ENCODE measurements at places on chromosomes 7 and 10. TPM values are rescaled to one million over a fixed set of nuclear protein-coding genes. Genes with fewer than 3 reads are reported as not detected.
A peak's percentile ranks its signal among the peaks of the same experiment; 100 is the strongest.

The PIK3CG gene
- total RNA-seq: 13.5 TPM

The ZC3HAV1 gene
- 39.7 TPM for total RNA-seq

The IGF2BP3 gene
- total RNA-seq: not detected

The KCNH2 gene
- 12.9 TPM for total RNA-seq

- H3K27ac ChIP-seq: no peak overlapping the region
- H3K4me3 ChIP-seq: no peak overlapping the region
- no peaks in the 10 kb centered on the region for H3K4me1 ChIP-seq
- no peaks in the 10 kb centered on the region for H3K36me3 ChIP-seq
- no peaks in the 10 kb centered on the region for H3K27me3 ChIP-seq
Measured at GRCh38 chr10:128568990-128569945, 443.0 kb upstream of the MKI67 start.

- H3K27ac ChIP-seq: no peak overlapping the region
- no peaks in the 10 kb centered on the region for H3K4me1 ChIP-seq
- no peaks in the 10 kb centered on the region for H3K27me3 ChIP-seq
- H3K4me3 ChIP-seq: no peak overlapping the region
Measured at GRCh38 chr7:52507546-52508255, 527.7 kb upstream of the POM121L12 start.

GRCh38 chr7:2688409-2689342 lies 674 bp downstream of the AMZ1 start:
- H3K27ac ChIP-seq: no peak overlapping the region
- peaks cover 11% of the 10 kb centered on the region for H3K4me1 ChIP-seq
- no peaks in the 10 kb centered on the region for H3K27me3 ChIP-seq
- H3K36me3 ChIP-seq: no peaks in the 10 kb centered on the region
- no peak for DNase-seq
- peak overlapping the region; percentile 34 for H3K4me3 ChIP-seq

GRCh38 chr10:72821606-72822005 lies 71.9 kb upstream of the OIT3 start:
- H3K27me3 ChIP-seq: no peaks in the 10 kb centered on the region
- H3K27ac ChIP-seq: no peak overlapping the region
- no peak overlapping the region for H3K4me3 ChIP-seq
- no peak for DNase-seq
- H3K4me1 ChIP-seq: no peaks in the 10 kb centered on the region

- peak; percentile 95 for DNase-seq
- H3K36me3 ChIP-seq: no peaks in the 10 kb centered on the region
- H3K4me3 ChIP-seq: peak within 1 kb of the TSS; percentile 81
- peaks cover 20% of the 10 kb centered on the region for H3K4me1 ChIP-seq
Measured at GRCh38 chr10:71773221-71773971, at the start of gene VSIR. Gene VSIR, minus strand, starts transcription at chr10:71773520. Its CDS starts 81 bp downstream, at chr10:71773439.

- DNase-seq: no peak
- no peaks in the 10 kb centered on the region for H3K27me3 ChIP-seq
- H3K4me1 ChIP-seq: no peaks in the 10 kb centered on the region
- H3K27ac ChIP-seq: no peak overlapping the region
- no peak overlapping the region for H3K4me3 ChIP-seq
Measured at GRCh38 chr10:92846-93245, 42.4 kb upstream of the ZMYND11 start.

GRCh38 chr7:114917211-114917839 lies 4.6 kb upstream of the MDFIC start:
- H3K27ac ChIP-seq: no peak overlapping the region
- no peaks in the 10 kb centered on the region for H3K4me1 ChIP-seq
- DNase-seq: no peak
- H3K4me3 ChIP-seq: no peak overlapping the region
- H3K36me3 ChIP-seq: no peaks in the 10 kb centered on the region

GRCh38 chr7:12713625-12714378 lies 26.4 kb downstream of the ARL4A start:
- H3K36me3 ChIP-seq: no peaks in the 10 kb centered on the region
- no peak overlapping the region for H3K27ac ChIP-seq
- no peaks in the 10 kb centered on the region for H3K27me3 ChIP-seq
- peaks cover 2% of the 10 kb centered on the region for H3K4me1 ChIP-seq
- no peak for DNase-seq

DNA sequence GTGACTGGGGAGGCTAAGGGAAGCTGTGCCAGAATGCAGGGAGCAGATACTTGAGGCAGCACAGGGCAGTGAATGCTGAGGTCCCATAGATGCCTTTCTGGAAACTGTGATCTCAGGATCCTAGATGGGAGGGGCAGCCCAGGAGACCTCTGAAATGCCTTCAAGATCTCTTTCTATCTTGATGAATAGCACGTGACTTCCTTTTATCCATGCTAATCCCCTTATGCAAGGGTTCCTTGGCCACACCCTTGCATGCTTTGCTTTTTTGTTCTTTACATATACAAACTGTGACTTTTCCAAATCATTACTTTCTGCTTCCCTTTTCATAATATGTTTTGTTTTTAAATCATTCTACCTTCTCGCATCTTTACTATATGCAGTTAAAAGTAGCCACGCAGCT lies 14.7 kb downstream of the ATRNL1 start:
- no peak overlapping the region for H3K27ac ChIP-seq
- DNase-seq: no peak
- H3K27me3 ChIP-seq: no peaks in the 10 kb centered on the region
- H3K36me3 ChIP-seq: no peaks in the 10 kb centered on the region
- no peak overlapping the region for H3K4me3 ChIP-seq
- no peaks in the 10 kb centered on the region for H3K4me1 ChIP-seq

DNA sequence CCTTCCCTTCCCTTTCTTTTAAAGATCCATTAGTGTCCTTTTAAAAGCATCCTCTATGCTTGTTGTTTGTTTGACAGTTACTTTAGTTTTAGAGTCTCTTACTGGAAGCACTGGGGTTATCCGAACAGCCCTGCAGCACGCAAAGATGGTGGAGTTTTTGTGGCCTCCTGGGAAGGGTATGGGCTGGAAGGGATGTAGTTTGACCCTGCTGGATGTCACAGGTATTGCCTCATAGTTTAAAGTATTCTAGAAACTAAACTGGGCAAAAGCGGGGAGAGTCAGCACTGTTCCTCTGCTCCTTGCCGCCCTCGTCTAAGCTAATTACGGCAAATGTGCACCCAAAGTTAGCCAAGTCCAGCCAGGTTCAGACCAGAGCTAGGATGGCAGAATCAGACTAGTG lies 35.8 kb upstream of the GNAI1 start:
- H3K4me1 ChIP-seq: no peaks in the 10 kb centered on the region
- H3K4me3 ChIP-seq: no peak overlapping the region
- H3K27me3 ChIP-seq: no peaks in the 10 kb centered on the region
- no peaks in the 10 kb centered on the region for H3K36me3 ChIP-seq
- H3K27ac ChIP-seq: no peak overlapping the region

DNA sequence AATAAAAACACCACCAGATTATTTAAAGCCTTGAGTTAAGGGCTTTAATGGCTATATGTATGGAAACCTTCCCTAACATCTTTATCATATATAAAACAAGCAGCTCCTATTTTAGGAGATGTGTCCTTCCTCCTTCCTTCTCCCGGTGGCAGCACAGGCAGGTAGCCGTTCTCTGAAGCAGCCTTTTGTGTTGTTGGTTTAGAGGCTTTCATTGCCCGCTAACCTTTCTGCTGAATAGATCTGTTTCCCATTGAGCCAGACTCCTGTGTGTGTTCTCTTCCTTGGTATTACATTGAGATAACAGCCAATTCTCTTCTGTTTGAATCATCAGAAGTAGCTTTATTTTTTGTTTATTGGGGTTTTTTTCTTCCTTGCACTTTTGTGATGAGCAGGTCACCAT lies 131.3 kb downstream of the CACNB2 start:
- no peak for DNase-seq
- no peaks in the 10 kb centered on the region for H3K27me3 ChIP-seq
- no peak overlapping the region for H3K4me3 ChIP-seq
- H3K27ac ChIP-seq: no peak overlapping the region
- H3K4me1 ChIP-seq: no peaks in the 10 kb centered on the region
- H3K36me3 ChIP-seq: no peaks in the 10 kb centered on the region

DNA sequence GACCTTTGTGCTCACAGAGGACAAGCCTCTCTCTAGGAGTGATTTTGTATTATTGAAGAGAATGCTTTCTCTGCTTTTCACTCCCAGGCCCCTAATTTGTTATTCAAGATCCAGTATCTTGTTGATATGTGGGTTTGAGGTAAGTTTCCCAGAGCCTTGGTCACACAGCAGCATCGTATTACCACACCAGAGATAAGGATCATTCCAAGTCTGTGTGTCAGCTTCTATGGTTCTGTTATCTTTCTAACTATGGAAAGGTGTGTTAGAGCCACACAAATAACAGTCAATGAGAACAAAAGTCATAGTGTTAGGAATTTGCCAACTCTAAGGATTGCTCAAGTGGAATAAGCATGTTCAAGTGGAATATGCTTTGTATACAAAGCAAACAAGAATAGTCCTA lies 1208.3 kb downstream of the GATA3 start:
- no peak overlapping the region for H3K4me3 ChIP-seq
- no peaks in the 10 kb centered on the region for H3K27me3 ChIP-seq
- H3K27ac ChIP-seq: no peak overlapping the region
- H3K4me1 ChIP-seq: no peaks in the 10 kb centered on the region
- H3K36me3 ChIP-seq: peaks cover 3% of the 10 kb centered on the region

DNA sequence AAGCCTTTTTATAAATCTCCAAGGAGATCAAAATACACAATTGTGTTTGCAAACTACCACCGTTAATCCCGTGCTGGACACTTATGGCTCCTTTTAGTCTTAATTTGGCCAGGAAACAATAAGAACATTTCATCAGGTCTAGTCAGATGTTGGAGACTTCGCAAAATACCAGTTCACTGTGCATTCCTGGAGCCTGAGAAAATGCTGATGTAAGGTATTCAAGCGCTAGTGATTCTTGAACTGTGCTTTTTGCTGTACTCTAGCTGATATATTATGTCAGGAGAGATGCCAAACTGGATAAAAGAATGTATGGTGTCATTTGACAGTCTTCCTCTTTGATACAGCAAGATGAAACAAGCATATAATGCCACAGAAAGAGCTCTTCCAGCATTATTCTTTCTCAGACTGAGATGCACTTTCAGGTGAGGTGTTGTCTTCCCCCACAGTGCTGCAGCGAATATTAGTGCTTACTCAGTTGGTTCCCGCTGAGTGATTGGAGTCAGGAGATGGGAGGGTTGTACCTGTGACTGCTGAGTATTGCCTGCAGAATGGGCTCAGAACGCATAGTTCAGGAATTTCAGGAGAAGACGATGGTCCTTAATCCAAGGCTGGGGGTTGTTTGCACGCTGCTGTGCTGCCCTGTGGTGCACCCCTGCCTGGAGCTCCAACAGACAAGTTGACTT lies 59.2 kb downstream of the OGDH start:
- H3K4me3 ChIP-seq: no peak overlapping the region
- H3K27me3 ChIP-seq: no peaks in the 10 kb centered on the region
- no peak for DNase-seq
- H3K4me1 ChIP-seq: no peaks in the 10 kb centered on the region

DNA sequence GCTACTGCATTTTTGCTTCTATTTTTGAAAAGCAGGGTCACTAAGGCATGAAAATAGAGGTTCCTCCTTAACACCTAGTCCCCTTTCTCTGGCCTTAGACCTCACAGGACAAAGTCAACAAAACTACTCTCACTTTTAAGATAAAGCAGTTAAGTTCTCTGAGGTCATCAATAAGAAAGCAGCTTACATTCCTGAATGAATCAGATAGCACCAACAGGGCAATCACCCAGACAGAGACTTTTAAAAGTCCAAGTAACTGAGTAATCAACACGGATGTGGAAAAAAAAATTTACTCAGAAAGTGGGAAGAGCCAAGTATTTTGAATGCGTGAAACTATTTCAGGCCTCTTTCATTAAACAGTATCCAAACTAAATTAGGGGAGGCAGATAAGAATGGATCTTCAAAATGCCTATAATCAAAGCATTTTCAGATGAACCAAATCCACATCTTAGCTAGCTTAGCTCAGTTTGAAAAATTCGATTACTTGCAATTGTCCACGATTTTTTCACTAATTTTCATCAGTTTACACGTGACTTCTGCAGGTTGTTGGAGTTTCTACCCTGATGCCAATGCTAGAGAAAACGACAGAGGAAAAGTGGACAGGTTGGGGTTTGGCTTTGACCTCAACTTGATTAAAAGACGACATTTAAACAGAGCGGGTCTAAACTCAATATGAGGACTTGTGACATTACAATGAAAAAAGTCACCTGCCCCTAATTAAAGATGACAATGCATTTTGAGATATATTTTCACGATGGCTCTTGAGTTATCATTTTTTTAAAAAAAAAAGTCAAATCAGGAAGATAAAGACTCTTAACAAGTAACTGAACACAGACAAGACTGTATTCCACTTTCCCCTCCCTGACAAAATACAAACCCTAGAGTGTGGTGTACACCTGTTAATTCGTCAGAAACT lies 1.6 kb downstream of the BEND7 start:
- H3K27ac ChIP-seq: peak overlapping the region; percentile 79
- no peak for DNase-seq
- no peaks in the 10 kb centered on the region for H3K36me3 ChIP-seq
- peaks cover 5% of the 10 kb centered on the region for H3K4me1 ChIP-seq

DNA sequence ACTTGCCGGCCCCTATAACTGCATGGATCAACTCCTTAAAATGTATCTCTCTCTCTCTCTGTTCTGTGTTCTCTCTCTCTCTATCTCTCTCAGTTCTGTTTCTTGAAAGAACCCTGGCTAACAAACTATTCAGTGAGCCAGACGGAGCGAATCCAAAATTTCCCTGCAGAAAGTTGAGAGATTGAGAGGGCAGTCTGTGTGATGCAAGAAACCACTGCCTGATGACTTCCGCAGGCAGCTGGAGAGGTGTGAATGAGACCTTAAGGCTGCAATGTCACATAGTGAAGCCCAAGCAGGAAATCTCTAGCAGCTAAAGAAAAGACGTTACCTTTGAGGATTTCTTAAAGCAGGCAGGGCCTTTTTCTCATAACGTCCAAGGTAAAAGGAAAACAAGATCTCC lies 17.3 kb downstream of the FAM107B start:
- H3K36me3 ChIP-seq: no peaks in the 10 kb centered on the region
- H3K27me3 ChIP-seq: no peaks in the 10 kb centered on the region
- H3K4me3 ChIP-seq: no peak overlapping the region
- DNase-seq: no peak
- no peak overlapping the region for H3K27ac ChIP-seq
- no peaks in the 10 kb centered on the region for H3K4me1 ChIP-seq

- H3K4me3 ChIP-seq: no peak overlapping the region
- no peaks in the 10 kb centered on the region for H3K4me1 ChIP-seq
- peak overlapping the region; percentile 10 for H3K27ac ChIP-seq
- no peaks in the 10 kb centered on the region for H3K27me3 ChIP-seq
Measured at GRCh38 chr10:93755443-93756116, 2.2 kb upstream of the LGI1 start.

- no peak overlapping the region for H3K27ac ChIP-seq
- DNase-seq: no peak
- no peaks in the 10 kb centered on the region for H3K36me3 ChIP-seq
- no peak overlapping the region for H3K4me3 ChIP-seq
Measured at GRCh38 chr7:28161331-28161730, 19.3 kb downstream of the JAZF1 start.

- DNase-seq: peak; percentile 11
- H3K4me1 ChIP-seq: no peaks in the 10 kb centered on the region
- H3K4me3 ChIP-seq: no peak overlapping the region
- no peak overlapping the region for H3K27ac ChIP-seq
Measured at GRCh38 chr10:132548106-132548823, 10.7 kb downstream of the INPP5A start.

Data from uterus (tissue), 4 donors.